ENCODE measurements at places on chromosomes 16 and 17.

- DNase-seq = no peak
These were observed 36.8 kb downstream of the WDR45B start for GRCh38 chr17:82611140-82612058.

DNA sequence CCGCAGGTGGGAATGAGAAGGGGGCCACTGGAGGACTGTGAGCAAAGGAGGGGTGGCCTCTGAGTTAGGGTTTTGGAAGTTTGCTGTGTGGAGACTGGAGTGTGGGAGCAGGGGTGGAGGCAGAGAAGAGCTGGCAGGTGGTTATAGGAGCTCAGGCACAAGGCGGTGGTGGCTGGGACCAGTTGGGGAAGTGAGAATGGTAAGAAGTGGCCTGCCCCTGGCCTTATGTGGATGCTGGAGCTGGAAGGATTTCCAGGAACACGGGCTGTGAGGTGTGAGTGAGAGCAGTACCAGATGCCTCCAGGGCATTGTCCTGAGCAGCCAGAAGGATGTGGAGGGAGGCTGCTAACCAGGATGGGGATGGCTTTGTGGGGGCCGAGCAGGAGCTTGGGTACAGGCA is 277.2 kb downstream of the SNX29 start:
- DNase-seq = no peak

DNA sequence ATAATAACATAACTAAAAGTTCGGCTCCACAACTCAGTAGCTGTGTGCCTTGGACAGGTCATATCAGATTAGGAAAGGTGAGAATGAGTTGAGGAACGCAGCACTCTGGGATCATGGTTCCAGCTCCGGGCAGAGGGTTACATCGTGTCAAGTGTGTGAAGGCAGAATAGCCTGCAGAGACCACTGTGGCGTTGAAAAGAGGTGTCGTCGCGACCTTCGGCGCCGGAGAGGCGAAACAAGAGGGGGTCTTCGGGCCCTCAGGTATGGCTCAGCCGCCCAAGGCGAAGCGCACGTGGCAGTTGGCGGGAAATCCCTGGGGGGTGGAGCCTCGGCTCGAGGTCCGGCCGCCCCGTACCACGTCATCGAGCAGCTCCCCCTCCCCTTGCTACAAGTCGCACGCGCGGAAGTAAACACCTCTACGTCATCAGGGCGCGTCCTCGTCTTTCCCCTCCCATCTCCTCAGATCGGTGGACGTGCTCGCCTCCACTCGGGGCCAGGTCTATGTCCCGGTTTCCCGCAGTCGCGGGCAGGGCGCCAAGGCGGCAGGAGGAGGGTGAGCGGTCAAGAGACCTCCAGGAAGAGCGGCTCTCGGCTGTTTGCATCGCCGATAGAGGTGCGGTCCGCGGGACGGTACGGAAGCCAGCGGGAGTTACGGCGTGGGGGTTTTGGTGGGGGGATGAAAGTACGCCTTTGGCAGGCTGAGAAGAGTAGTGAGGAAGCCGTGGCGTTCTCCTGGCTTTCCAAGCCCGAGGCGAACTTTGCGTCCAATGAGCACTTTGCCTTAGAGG is at the start of gene DHX40:
Gene DHX40 (plus strand): TSS at position 440 of the 788 bp plus-strand sequence. CDS start 62 bp downstream, at position 502.
- DNase-seq = peak; percentile 97

DNA sequence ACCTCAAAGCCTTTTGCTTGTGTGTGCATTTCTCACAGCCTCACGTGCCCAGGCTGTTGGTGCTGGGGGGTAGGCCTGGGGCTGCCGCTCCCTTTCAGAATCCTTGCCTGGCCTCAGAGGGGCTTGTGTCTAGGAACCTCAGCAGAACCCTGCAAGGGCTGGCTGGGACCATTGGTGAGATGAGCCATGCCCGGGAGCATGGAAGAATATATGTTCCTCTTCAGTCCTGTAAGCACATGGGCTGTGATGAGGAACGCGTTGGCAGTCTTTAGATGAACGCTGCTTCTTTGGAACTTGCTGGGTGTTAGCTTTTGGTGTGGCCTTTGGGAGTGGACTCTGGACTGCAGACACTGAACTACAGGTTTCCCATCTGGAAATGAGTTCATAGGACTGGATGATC is 32.0 kb upstream of the SLC5A10 start:
- no peak for DNase-seq

- no peak for DNase-seq
These were observed 269.0 kb downstream of the ABCC12 start for GRCh38 chr16:47886631-47887415.

DNA sequence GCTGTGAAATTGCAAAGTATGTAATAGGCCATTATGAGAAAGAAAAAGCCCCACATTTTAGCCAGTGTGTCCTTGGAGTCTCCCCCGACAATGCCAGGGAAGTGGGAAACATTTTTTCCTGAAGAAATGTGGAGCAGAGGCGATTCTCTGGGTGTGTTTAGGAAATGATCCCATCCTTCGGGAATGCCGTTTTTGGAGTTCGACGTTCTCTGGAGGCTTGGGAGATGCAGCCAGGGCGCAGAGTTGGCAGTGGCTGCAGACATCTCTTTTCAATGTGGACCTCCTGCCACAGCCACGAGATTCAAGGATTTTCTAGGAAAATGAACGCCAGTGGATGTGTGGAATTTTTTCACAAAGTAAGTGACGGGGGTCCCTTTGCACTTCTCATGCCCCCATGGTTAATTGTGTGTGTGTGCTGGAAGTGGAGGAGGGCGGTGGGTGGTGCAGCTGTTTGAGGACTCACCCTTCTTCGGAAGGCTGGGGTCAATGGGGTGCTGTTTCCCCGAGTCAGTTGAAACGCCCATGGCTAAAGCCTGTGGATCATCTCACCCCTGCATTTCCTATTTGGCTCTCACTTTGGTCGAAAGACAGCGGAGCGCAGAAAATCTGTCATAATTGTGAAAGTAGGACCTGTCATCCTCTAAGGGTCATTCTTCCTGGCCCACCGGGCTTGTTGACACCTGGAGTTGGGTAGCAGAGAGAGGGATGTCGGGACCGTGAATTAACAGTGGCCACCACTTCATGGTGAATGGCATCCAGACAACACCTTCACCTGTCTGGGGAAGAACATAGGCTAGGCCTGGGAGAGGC is 73.2 kb downstream of the CMIP start:
- no peak for DNase-seq

DNA sequence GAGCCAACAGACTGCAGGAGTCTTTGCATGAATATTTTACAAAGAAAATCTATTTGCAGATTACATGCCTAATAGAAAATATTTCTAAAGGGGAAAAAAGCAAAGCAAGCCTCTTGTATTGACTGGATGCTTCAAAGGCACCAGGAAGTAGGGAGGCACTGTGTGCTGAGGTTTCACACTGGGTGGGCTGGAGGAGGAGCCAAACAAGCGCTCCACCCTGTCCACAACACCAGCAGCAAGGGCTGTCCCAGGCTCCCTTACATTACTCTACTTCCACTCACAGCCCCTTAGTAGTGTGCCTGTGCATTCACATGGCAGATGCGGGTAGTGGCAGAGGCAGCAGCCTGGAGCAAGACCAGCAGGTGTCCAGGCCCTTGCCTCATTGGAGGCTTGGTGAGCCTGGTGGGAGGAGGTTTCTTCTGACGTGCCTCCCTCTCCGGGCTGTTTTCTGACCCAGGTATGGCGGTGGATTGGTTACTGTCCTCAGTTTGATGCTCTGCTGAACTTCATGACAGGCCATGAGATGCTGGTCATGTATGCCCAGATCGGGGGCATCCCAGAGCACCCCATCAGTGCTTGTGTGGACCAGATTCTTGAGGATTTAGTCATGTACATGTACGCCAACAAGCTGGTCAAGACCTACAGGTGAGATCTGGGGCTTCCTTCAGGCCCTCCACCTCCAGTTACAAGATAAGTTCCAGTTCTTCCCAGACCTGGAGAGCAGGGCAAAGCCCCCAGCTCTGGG is 7.0 kb upstream of the CCNF start:
- DNase-seq = no peak

GRCh38 chr17:3035256-3035967 is 28.0 kb downstream of the OR1D5 start:
- no peak for DNase-seq

GRCh38 chr17:18191236-18191667 is 7.6 kb downstream of the ALKBH5 start:
- DNase-seq = no peak

DNA sequence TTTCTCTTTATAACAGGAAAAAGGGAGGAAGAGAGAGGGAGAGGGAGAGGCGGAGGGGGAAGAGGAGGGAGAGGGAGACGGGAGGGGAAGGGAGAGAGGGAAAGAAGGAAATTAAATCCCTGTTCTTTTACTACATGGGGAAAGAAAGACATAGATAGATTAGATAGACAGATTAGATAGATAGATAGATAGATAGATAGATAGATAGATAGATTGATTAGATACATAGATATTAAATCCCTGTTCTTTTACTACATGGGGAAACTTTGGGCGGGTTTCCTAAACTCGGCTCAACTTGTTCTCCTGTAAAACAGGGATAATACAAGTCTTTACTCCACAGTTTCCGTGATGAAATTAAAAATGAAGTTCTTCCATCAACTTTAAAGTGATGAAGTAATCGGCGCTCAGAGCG is 661 bp downstream of the RFWD3 start:
- DNase-seq = no peak

DNA sequence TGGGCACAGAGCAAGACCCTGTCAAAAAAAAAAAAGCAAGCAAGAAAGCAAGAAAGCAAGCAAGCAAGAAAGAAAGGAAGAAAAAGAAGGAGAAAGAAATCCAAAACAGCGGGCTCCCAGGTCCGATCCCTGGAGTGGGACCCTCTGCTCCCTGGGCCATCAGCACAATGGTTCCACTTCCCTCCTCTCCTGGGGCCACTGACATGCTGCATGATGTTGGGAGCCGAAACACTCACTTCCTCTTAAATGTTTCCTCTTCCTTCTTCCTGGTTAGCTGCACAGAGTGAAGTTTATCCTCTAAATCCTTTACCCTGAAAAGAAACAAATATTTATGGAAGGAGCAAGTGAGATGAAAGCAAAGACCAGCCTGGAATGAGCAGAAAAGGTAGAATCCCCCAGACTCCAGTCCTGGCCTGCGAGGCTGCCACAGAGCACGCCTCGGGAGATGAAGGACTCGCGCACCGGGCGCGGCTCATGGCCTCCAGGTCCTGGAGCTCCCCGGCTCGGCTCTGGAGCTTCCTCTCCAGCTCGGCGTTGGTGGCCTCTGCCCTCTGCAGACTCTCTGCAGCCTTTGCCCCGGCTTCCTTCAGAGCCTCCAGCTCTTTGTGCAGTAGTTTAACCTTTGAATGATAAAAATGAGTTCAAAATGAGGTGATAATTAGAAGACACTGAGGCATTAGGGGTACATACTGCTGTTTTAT is 19.0 kb downstream of the CCDC57 start:
- DNase-seq = no peak

DNA sequence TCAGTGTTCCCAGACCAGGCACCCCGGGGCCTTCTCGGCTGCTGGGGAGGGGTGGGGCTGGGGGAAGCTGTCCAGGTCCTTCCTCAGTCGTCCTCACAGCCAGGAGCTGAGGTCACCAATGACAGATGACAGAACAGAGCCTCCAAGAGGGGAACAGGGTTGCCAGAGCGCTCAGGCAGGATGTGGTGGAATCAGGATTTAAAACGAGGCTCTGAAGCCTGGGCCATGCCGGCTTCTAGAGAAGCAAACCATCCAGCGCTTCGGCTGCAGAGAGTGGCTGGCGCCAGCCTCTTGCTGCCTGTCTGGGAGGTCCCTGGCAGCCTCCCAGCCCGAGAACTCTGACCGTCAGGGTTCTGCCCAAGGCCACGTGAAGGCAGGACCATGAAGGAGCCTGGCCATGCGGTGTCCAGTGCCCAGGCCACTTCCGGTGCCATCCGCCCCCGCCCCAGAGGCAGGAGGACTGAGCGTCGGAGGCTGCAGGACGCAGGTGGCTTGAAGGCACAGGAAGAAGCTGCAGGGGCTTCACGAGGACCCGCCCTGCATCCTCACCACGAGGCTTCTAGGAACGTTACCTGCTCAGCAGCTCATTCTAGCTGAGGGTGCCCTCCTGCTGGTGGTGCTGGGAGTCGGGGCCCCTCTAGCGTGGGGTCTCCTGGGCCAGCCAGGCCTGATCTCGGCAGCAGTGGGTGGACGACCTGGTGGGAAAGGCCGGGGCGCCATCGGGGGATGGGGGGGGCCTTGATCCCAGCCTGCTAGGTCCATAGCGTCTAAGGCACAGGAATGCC is 78.5 kb downstream of the KLHDC4 start:
- DNase-seq = no peak

DNA sequence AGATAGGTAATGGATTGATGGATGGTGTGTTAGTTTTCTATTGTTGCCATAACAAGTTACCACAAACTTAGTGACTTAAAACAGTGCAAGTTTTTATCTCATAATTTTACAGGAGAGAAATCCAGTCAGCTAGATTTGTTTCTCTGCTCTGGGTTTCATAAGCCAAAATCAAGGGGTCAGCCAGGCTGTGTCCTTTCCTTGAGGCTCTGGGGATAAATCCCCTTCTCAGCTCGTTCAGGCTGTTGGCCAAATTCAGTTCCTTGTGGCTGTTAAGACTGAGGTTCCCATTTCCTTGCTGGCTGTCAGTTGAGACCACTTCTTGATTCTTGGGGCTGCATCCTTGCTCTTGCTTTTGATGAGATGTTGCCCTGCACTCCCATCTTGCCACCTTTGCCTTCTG is 204.9 kb upstream of the CDH13 start:
- no peak for DNase-seq

GRCh38 chr16:87648698-87649487 is 46.6 kb downstream of the JPH3 start:
- DNase-seq = no peak

DNA sequence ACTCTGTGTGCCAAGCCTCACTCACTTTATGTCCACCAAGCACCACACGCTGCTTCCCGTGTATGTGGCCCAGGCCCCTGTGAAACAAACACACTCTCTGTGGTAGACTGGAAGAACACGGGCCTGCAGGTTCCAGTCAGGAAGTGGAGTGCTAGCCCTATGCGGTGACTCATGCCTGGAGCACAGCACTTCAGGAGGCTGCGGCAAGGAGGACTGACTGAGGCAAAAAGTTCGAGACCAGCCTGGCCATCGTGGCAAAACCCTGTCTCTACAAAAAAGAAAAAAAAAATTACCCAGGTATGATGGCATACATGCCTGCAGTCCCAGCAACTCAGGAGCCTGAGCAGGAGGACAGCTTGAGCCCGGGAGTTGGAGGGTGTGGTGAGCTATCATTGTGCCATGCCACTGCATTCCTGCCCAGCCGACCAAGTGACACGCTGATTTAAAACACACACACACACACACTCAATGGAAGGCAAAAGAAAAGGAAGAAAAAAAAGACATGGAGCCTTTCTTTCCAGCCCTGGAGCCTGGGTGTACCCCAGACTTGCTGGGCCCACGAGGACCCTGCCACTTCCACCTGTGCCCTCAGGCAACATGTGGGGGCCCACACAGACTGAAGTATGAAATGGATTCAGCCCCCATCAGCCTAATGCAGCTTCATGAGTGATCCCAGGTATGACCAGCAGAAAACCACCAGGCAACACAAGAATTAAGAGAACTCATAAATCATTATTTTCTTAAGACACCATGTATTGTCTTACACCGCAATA is 126.6 kb downstream of the ANKRD11 start:
- DNase-seq = no peak

Data from sciatic nerve (tissue), 2 donors.